ENCODE measurements at places on chromosomes 12 and 14. TPM values are rescaled to one million over a fixed set of nuclear protein-coding genes. Genes with fewer than 3 reads are reported as not detected.

The ACOT4 gene
- 3.0 TPM for total RNA-seq

The SLC38A4 gene
- not detected for total RNA-seq

The FOXM1 gene
- 74.5 TPM for total RNA-seq

- H3K27me3 ChIP-seq, result no peaks in the 10 kb centered on the region
- no peak for DNase-seq
- no peak overlapping the region for H3K4me3 ChIP-seq
- H3K4me1 ChIP-seq, result no peaks in the 10 kb centered on the region
- no peaks in the 10 kb centered on the region for H3K36me3 ChIP-seq
Observed at GRCh38 chr12:60752589-60752988, 1156.8 kb downstream of the SLC16A7 start.

DNA sequence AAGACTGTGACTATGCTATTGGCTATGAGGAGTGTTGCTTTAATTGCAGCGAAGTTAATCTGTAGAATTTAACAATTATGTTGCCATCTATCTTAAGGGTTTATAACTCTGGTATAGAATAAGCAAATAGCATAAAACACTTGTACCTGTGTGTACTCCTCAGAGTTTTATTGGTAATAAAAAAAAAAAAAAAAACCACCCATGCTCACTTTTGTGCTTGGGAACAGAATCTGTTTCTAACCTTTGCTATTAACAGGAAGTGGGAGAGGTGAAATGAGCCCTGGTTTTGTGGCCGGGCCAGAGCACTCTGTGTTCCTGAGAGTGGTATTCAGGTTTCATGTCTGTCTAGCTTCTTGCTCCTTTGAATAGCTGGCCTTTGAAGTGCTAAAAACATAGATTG, 53.1 kb downstream of the PDE3A start:
- no peak for DNase-seq
- no peak overlapping the region for H3K27ac ChIP-seq
- no peaks in the 10 kb centered on the region for H3K27me3 ChIP-seq
- H3K4me1 ChIP-seq, result no peaks in the 10 kb centered on the region
- no peak overlapping the region for H3K4me3 ChIP-seq

DNA sequence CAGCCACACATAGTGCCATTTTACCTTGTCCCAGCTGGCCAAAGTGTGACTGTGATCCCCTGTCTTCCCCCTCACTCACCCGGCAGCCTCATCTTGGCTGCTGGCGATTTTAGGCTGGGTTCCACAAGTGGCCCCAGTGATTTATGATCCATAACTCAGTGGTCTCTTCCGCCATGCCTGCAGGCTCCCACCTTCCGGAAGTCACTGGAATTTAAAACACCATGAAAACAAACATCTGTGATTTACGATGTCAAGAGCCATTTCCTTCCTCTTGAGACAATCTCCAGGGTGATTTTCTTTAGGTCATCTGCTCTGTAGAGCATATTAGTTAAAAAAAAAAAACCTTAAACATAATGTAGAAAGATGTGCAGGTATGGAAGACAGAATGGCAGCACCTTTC, 282.3 kb downstream of the CACNA1C start:
- H3K27ac ChIP-seq, result no peak overlapping the region
- no peak for DNase-seq

All from activated CD4-positive, alpha-beta T cell treated with anti-CD3 and anti-CD28 coated beads for 36 hours (primary cell).